ENCODE measurements at places on chromosomes 6 and 20.
A peak's percentile ranks its signal among the peaks of the same experiment; 100 is the strongest.

- peak; percentile 42 for DNase-seq
These were observed 33.2 kb downstream of the ADA start for GRCh38 chr20:44618318-44618731.

GRCh38 chr20:23326774-23327173 lies 23.8 kb upstream of the NXT1 start:
- no peak for DNase-seq

DNA sequence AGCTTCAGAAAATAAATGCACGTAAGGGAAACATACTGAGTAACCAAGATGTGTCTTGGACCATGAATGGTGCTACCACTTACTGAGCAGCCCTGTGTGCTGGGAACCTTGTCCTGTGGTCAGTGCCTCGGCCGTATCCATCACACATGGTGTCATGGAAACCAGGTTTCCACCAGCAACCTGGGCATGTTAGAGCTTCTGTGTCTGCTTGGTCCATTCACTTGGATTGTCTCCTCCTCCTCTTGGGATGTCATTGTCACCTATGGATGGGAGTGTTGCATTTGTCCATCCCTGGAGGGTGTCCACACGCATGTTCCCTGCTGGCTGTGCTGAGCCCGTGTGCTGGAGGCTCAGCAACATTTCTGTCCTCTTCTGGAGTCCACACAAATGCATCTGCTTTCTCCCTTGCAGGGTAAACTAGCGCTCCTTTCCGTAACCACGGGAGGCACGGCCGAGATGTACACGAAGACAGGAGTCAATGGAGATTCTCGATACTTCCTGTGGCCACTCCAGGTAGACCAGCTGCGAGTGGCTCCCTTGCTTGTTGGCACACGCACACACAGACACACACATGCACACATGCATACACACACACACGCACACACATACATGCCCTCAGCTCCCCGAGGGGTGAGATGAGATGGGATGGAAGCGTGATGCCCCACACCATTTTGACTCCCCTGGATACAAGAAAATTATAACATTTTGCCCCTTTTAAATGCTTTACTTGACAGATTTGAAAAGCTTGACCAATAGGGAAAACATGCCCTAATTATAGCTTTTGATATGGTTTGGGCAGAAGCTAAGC lies 17.0 kb downstream of the NQO2 start:
- DNase-seq = no peak

- no peak for DNase-seq
These were observed 9.3 kb downstream of the PSMA7 start for GRCh38 chr20:62133864-62134263.

DNA sequence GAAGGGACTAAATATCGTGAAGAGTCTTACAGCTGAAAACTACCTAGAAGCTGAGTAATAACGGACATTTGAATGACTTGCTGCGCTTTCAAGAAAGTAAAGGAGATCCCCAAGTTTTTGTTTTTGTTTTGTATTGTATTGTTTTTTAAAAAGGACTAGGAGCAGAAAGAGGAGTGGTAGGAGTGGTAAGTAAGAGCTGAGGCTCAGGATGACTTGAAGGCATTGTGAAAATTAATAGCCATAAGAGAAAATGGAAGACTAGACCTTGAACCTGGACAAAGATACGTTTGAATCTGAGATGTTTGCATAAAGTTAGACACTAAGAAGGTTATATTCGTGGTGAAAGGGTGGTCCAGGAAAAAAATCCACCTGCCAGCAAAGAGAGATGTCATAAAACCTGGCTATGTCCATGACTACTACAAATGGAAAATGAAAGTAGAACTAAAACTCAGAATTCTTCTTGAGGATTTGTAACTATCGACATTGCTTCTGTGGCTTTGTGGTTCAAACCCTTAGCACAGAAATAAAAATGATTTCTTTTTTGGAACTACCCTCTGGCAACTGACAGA lies 824.8 kb upstream of the FLRT3 start:
- DNase-seq = no peak

- DNase-seq = no peak
These were observed 5.2 kb downstream of the NAPB start for GRCh38 chr20:23415959-23416583.

- no peak for DNase-seq
These were observed 552.4 kb downstream of the RFPL4B start for GRCh38 chr6:112899541-112899940.

DNA sequence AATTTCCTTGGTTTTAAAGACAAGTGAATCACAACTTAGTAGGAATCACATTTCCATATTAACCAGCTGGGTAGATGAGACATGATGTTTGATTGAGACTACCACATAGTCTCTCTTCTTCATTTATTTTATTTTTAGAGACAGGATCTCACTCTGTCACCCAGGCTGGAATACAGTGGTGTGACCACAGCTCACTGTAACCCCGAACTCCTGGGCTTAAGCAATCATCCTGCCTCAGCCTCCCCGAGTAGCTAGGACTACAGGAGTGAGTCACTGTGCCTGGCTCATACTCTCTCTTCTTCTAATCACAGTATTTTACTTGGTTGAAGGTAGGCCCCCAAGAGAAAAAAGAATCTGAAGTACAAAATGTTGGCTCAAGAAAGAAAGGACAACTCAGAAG lies 80.2 kb upstream of the ASF1A start:
- no peak for DNase-seq

DNA sequence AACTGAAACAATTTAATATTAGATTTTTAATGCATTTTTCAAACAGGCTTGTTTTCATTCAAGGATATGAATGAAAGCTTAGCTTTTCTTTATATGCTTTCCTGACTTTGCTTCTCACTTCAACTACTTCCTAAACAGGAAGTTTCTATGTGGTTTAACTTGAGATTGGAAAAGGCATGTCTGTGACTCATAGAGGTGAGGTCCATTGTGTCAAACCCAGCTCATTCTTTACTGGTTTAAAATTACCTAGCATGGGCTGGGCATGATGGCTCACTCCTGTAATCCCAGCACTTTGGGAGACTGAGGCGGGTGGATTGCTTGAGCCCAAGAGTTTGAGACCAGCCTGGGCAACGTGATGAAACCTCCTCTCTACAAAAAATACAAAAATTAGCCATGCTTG lies 34.4 kb downstream of the EFHC1 start:
- no peak for DNase-seq

- DNase-seq = no peak
These were observed 112.9 kb upstream of the BTN3A2 start for GRCh38 chr6:26252077-26252472.

All from stimulated activated CD4-positive, alpha-beta T cell treated with anti-CD3 and anti-CD28 coated beads, Interleukin-4, amount 100 ng/mL, for 1 hour (primary cell).